ENCODE measurements at places on chromosomes 2 and 18.

DNA sequence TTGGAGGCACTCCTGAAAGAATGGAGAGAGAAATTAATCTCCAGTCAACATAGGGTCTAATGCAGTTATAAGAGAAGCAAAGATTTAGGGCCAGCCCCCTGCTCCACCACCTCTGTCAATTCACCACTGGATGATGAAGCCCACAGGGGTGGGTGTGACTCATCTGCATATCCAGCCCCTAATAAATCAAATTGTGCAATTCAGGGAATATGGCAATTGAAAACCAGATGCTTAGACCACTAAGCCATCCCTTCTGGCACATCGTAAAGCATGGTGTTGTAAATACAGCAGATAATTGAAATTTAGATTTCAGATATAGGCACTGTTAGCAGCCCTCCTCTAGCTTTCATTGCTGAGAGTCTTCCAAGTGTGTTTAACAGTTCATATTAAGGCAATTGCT, 541.4 kb downstream of the PARD3B start:
- DNase-seq = no peak

DNA sequence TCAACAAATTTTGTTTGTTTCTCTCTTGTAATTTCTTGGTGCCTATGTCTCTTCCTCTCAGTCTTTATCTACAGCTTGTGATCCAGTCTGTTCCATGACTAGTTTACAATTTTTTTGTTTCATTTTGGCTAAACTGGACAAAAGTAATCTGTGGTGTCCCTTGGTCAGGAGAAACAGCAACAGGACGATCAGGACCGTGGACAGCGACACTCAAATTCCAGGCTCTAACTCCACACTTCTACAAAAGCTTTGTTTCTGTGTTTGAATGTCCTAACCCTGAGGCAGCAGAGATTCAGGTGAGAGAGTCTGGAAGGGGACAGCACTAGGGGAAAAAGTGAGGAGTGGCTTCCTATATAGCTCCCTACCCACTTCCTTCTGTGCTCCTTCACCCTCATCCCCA, 593.3 kb upstream of the FANCL start:
- DNase-seq = no peak

- no peak for DNase-seq
Observed at GRCh38 chr2:11406958-11407381, 59.0 kb downstream of the E2F6 start.

GRCh38 chr2:44211183-44211582, 42.5 kb downstream of the PPM1B start:
- no peak for DNase-seq

- DNase-seq = no peak
Observed at GRCh38 chr2:191947235-191947634, 100.3 kb upstream of the CAVIN2 start.

Measured in activated CD4-positive, CD25-positive, alpha-beta regulatory T cell treated with anti-CD3 and anti-CD28 coated beads, Interleukin-2, amount 50 U/mL, for 16 hours (primary cell).